Cerebellar cortex (tissue), 1 donor: ENCODE measurements at places on chromosomes 6 and 20.

DNA sequence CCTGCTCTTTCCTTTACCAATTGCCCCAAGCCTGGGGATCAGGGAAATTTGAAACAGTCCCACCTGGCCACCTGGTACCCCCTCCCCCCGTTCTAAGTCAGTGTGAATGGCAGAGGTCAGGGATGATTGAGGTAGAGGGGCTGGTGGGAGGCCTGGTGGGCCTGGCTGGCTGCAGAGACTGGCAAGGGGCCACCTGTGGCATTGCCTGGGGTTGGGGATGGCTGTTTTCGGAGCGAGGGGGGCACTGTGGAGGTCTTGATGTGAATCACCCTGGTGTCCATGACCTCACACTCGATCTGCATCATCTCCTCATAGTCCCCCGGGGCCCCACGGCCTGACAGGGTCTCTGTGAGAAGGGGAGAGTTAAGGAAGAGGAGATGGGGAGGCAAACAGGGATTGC lies 6.5 kb upstream of the TNXB start:
- DNase-seq, result no peak

GRCh38 chr6:20497216-20498040 lies 36.8 kb upstream of the CDKAL1 start:
- no peak for DNase-seq

- DNase-seq, result no peak
Observed at GRCh38 chr20:58088105-58088504, 140.3 kb downstream of the ANKRD60 start.

DNA sequence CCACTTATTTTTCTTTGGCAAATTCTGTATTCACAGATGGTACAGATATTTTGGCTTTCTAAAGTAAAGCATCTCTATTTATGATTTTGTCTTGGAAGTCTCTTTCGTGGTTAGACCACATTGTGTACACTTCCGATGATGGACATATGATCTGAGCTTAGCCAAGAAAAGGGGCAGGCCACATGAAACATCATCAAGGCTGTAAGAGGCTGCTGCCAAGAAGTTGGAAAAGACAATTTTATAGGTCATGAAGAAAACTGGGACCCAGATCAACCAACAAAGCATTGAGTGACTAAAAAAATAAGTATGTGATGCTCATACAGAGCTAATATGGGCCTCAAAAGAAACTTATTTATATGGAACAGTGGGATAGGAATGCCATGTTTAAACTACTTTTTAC lies 266.4 kb downstream of the HAO1 start:
- no peak for DNase-seq

DNA sequence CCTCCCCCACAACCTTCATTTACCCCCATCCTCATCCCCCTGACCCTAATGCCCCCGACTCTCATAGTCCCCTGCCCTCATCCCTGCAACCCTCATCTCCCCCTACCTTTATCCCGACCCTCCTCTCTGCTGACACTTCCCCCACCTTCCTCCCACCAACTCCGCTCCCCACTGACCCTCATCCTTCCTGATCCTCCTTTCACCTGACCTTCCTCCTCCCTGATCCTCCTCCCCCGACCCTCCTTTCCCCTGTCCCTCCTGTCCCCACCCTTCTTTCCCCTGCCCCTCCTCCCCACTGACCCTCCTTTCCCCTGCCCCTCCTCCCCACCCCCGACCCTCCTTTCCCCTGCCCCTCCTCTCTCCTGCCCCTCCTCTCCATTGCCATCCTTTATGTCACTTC lies 7.1 kb downstream of the TREML2 start:
- DNase-seq, result no peak

GRCh38 chr20:23371496-23371895 lies 9.5 kb downstream of the GZF1 start:
- no peak for DNase-seq

DNA sequence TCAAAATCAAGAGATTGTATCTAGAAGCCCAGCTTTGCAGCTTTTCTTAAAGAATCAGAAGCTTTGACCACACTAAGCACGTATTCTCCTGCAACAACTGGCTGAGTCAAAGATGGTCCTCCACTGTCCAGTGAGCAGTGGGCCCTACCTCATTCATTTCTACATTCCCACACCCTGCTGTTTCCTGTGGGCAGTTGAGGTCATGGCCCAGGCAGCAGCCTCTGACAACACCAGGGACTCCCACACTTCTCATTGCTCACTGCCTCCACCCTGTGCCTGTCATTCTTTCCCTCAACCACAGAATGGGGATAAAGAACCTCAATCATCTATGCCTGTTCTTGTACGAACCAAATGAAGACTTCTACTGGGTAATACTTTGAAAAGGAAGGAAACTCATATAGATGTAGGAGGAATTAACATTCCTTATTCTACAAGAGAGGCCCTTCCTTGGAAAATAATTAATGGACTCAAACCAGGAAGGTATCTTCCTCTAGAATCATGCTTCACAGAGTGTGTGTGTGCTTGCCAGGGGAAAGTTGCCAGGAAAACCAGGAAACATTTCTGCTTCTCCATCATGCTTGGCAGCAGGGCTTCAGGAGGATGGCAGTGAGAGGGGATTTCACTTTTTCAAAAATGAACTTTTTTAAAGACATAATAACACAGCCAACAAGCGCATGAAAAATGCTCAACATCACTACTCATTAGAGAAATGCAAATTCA lies 191.7 kb upstream of the RIN2 start:
- DNase-seq, result no peak

- no peak for DNase-seq
Observed at GRCh38 chr6:36914227-36914794, 28.6 kb downstream of the C6orf89 start.

DNA sequence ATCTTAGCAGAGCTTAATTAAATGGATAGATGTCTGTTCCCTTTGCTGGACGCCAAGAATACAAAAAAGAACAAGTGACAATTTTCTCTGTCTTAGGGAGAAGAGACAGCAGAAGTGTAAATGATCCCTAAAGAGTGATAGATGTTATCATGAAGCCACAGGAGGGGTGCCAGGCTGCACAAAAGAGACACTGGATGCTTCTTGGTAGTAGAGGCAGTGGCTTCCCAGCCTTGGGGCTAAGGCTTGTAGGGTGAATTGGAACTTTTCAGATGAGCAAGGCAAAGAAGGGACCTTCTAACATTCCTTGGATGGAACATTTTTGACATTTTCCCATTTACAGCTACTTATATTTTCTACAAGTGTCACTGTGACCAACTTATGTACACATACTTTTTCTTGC lies 58.0 kb downstream of the CCN2 start:
- DNase-seq, result no peak

DNA sequence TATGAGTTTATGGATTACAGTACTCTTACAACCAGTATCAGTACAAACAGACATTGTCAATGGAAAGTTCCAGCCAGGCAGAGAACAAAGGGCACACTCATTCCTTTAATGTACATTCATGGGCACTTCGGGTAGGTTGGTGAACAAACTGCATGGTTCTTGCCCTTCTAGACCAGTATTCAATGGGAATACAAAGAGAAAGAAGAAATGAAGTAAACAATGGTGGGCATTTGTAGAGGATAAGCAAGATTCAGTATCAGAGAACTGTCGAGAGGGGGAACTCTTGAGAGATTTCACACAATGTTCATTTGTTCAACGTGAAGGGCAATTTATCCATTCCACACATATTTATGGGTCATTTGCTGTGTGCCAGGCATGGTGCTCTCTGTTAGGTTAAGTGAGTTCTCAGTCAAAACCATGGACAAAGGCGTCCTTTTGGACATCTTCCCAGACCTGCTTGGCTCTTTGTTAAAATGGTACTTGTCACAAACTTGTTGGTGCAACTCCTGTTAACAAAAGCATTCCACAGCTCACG lies 714.8 kb downstream of the DHX35 start:
- DNase-seq, result no peak

GRCh38 chr6:104589940-104590339 lies 269.8 kb downstream of the HACE1 start:
- peak; percentile 71 for DNase-seq

DNA sequence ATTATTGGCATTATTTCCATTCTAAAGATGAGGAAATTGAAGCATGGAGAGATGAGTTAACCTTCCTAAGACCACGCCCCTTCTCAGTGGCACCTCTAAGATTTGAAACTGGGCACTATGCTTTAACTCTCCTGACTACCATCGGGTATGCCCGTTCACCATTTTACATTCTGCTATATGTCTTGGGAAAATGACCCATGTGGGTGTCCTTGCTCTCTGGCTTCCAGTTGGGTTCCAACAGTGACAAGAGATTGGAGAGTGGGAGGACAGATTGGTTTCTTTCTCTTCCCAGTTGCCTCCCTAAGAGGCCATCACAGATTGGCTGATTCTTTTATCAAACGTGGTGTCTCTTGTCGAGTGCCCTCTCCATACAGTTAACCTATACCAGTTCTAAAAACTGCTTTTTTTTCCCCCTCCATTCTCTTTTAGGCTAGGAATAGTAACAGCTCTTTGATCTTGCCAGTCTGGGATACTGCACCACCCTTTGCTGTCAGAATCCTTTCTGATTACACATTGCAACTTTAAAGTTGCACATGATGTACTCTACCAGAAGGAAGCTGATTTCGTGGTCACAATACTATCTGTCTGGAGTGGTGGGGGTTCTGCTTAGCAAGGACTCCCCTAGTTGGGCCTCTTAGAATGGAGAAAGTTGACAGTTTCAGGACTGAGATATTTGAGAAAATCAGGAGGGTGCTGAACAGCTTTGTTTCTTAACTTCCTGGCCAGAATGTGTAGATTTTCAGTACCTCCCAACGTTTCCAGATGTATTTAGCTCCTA lies 88.0 kb upstream of the ELOVL5 start:
- DNase-seq, result no peak

GRCh38 chr6:15907914-15908518 lies 220.9 kb upstream of the MYLIP start:
- DNase-seq, result no peak

DNA sequence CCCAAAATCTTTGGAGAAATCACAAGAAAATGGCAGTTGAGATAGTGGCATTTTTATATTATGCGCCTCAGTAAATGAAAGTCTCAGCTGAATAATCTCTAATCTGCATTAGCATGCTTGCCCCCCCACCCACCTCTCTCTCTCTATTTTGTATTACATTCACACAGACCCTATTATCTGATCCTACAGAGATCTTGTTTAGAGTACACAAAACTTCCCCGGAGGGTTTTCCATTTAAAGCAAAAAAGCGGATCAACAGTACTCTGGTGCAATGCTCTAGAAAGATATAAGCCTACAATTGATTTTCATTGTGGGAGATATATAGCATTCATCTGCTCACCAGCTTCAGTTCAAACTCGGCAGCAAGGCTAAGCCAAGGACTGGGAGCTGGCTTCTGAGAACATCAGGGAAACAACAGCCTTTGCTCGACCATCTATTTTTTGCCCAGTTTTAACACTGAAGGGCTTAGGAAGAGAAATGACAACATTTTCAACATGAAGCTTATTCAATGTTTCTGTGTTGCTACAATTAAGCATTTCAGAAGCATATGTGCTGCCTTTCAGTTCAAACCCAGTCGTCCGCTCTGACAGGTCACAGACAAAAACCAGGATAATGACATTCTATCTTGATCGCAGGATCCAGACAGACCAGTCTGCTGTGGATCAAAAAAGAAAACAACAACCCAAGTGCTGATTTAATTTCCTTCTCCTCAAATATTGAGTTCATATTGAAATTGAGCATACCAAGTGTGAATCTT lies 137.6 kb upstream of the ATXN1 start:
- DNase-seq, result no peak

DNA sequence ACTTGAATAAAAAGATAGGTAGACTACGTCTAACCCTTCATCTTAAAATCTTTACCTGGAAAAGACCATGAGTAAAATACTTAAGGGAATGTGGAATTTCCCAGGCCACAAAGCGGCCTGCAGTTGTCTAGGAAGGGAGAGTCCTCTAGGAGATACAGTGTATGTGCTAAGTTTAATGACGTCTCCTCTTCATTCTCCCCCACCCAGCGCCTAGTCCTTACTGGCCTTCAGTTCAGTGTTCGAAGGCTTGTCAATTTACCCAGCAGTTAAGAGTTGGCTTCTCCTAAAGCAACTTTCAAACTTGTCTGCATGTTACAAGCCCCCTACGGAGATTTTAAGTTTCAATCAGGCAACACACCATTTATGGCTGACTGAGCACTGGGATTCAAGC lies 35.2 kb downstream of the HFE start:
- DNase-seq, result no peak

- DNase-seq, result no peak
Observed at GRCh38 chr20:51059862-51060261, 37.0 kb upstream of the KCNG1 start.

DNA sequence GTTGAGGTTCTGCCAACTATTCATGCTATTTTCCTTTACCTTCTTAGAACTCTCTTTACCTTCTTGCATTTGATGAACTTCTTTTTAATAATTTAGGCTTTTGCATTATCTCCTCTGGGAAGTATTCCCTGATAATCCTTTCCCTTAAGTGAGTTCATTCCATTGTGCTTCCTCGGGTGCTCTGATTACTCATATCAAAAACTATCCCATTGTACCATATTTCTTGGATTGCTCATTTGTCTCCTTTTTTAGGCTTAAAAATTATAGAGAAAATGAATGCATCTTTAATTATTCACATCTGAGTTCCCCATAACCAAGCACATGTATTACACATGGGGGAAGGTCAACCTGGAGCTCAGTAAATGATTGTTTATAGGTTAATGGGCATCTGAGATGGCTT lies 2.5 kb downstream of the CALHM4 start:
- no peak for DNase-seq

DNA sequence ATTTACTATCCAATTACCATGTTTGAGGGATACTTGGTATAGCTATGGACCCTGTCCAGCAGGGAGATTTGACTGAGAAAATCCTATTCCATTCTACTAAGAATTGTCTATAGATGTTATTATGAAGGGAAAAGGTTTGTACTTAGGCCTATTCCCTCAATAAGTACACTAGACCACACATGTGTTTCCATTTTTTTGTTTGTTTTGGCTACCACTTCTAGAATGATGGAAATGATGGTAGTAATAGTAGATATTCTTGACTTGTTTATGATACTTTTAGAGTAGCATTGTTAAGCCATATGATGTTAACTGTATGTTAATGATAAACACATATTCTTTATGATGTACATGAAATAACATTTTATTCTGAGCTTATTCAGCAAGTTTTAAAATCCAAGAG lies 144.8 kb downstream of the OGFRL1 start:
- no peak for DNase-seq
